ENCODE measurements at places on chromosomes 5 and 9.

DNA sequence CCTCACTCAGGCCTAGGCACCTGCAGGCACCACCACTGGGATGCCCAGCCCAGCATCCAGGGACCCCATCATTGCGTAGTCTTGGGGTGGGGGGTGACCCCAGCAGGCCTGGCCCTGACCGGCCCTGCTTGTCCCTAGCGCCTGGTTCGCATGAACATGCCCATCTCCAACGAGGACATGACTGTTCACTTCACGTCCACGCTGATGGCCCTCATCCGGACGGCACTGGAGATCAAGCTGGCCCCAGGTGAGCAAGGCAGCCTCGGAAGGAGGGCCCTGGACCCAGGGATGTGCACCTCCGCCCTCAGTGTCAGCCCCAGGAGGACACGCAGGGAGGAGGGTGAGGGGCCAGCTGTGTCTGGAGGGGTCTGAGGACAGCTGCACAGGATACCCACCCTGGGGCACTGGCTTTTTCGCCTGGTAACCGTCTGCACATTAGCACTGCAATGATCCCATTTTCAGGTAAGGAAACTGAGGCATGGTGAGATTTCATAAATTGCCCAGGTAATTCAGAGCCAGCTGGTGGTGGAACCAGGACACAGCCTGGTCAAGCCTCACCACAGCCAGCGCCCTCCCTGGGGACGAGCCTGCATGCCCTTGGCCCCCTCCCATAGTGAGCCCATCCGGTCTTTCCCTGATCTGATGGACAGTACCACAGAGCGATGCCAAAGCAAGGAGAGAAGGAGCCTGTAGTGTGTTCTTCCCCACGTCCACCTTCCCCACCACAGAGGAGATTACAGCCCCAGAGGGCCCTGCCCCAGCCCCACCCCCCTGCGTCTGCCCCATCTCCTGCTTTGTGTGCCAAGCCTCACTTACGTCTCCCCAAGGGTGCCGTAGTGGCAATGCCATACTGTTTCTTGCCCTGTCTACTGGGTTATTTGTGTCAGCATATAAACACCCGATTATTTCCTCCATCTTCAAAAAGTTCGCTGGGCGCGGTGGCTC, 228.3 kb downstream of the CACNA1B start:
- DNase-seq, result no peak

DNA sequence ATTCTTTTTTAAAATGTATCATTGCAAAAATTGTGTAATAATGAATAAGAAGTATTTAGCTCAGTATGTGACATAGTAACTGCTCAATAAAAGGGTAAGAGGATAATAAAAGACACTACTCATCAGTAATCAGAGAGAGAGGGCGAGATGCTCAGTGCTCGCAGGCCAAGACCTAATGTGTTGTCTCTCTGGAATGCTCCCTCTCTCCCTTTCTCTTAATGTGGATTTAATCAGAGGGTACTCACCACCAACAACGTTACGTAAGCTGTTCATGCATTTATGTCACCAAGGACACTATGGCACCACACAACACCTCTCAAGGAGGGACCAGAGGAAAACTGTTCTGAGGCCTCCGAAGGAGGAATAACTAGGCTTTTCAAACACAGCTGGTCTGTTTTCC, 42.5 kb downstream of the WHRN start:
- DNase-seq, result no peak

DNA sequence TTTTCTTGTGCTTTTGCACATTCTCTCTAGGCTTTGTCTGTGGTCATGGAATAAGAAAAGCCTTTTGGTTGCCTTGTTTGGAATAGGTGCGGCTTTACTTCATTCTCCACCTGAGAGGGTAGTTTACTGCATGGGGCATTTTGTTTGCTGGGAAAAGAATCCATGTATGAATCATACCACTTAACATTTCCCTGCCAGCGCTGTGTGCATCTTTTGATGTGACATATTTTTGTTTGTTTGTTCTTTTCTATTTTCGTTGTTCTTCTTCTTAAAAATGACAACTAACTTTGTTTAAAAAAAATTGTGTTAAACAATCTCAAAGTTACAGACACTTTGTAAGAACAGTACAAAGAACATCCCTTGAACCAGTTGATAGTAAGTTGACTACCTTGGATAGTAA, 113.2 kb downstream of the GCNT1 start:
- no peak for DNase-seq

- DNase-seq, result no peak
These were observed 9.9 kb downstream of the SEPTIN8 start for GRCh38 chr5:132767150-132767549.

DNA sequence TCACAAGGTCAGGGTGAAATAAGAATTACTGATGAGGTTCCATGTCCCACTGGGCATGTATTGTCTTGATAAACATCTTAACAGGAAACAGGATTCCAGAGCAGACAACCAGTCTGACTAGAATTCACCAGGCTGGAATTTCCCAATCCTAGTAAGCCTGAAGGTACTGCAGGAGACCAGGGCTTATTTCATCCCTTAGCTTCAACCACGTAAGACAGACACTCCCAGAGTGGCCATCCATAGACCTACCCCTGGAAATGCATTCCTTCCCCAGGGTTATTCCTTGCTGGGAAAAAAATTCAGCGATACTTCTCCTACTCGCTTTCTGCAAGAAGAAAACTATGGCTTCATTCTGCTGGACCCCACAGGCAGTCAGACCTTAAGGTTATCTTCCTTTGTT, 785.4 kb downstream of the NR2F1-AS1 start:
- no peak for DNase-seq

DNA sequence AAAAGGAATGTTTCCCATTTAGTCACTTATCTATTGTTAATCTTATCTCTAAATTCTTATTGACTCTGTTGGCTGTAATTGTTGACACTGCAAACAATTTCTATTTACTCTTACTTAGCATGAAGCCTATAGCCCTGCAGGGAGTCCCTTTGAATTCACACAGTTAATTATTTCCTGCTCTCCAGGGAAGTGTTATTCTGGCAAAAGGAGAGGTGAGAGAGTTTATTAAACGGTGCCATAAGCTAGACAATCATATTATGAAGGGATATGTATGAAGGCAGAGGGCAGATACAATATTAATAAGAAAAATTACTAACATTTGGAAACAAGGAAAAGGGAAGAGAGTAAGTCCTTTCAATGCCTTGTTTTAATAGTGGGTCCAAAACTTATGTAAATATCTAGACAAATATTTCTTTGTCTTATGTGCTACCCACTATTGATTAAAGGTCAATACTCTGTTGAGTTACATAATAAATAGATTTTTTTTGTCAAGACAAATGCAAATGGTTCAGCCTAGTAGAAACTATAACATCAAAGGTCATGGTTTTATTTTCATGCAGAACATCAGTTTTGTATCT, 107.1 kb downstream of the CDH18 start:
- no peak for DNase-seq

DNA sequence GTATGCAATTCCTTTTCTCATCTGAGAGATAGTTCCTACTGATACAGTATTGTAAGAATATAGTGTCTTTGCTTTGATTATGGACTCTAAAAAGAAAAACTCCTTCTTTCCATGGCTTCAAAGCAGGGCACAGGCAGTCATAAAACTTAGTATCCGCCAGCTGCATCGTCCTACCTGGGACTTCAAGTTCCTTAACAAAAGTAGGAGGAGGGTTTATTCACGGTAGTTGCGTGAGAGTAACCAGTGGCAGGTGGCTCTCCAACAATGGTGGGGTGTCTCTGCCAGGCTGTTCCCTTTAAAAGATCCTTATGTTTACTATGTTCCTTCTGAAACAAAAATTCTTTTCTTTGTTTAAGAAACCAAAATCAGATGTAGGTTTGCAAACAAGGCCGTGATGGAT, 173.5 kb upstream of the DMAC1 start:
- DNase-seq, result no peak

DNA sequence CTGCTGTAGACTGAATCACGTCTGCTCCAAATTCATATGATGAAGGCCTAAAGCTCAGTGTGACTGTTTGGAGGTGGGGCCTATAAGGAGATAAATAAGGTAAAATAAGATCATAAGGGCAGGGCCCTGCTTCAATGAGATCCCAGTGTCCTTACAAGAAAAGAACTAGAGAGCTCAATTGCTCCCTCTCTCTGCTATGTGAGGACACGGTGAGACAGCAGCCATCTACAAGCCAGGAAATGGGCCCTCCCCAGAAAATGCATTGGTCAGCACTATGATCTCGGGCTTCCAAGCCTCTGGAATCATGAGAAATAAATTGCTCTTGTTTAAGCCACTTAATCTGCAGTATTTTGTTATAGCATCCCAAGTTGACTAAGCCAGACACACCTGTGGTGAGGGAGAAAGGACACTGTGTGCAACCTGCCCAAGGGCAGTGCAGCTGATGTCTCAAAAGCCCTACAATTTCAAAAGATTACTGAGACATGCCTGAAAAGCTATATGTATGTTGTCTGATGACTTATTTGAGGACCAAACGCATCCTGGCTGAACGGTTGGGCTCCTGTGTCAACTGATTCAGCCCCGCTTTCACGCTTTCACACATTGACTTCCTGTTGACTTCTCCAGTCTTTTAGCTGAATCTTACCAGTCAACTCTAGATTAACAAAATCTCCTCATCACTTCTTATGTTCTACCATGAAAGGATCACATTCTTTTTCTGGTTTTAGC, 13.2 kb downstream of the GZMK start:
- DNase-seq, result no peak

DNA sequence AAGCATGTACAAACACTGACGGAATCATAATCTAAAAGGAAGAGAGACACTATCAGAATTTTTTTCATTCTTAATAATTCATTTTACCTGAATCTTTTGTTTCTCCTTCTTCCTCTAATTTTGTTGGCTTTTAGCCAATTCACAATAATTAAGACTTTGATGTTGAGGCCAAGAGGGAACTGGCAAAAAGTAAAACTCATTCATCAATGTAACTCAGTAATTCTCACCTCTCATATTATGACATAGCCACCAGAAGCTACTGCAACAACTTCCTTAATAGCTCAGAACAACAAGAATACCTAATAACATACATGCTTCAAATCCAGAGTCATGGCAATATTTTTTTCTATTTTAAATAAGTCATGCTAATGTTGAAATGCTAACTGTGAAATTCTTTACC, 64.5 kb downstream of the MCTP1 start:
- no peak for DNase-seq

GRCh38 chr5:59893429-59894227, at the start of gene PDE4D:
Gene PDE4D (minus strand): TSS chr5:59893726.
- DNase-seq, result peak; percentile 10

- no peak for DNase-seq
These were observed 10.1 kb downstream of the PLIN2 start for GRCh38 chr9:19117039-19117716.

DNA sequence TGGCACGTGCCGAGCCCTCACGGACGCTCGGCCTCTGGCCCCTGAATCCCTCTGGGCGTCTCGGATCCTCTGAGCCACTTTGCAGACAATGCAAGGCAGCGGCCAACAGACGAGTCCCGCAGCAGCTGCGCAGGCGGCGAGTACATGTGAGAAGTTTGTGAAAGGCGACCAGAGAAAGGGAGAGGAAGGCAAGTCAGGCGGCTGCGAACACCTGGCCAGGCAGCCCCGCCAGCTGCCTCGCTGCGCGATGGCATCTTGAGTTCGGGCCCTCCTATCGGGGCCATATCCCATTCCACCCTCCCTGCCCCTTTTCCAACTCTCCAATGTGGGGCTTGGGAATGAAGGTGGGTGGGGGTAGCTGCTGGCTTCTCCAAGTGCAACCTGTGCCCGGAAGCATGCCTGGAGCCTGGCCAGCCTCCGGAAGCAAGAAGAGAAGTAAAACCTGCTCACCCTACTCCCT, 4.5 kb upstream of the POU4F3 start:
- DNase-seq, result no peak

GRCh38 chr9:35518225-35518821, 28.4 kb downstream of the RUSC2 start:
- DNase-seq, result no peak

GRCh38 chr5:73944581-73944980, 318.6 kb downstream of the ARHGEF28 start:
- DNase-seq, result no peak

- DNase-seq, result no peak
These were observed 600.9 kb downstream of the CCDC171 start for GRCh38 chr9:16153741-16154140.

DNA sequence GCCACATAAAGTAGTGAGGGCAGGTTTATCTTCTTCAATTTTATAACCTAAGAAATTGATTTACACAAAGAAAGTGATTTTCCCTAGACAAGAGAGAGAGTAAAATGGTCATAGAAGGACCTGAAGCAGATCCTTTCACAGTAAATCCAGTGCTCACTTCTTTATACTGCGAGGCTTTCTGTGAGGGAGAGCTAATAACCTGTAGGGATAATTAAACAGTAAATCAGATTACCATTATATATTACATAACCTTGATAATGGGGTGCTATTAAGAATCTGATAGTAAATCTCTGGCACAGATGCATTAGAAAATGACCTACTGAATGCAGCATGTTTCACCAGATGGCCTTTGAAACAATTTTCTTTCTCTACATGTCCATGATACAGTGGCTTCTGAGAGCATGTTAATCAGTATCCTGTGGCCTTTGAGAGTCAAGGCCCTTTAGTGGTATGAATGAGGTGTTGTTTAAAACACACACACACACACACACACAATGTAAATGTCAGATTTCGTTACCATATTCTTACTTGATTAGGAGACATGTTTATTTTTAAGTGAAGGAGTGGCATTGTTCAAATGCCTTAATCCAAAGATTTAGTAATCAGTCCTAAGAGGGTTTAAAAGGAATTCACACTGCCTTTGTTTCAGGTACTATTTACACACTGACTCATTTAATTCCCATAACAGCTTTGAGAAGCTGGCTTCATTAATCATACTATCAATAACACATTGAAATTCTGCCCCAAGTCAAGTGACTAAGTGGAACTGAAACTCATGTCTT, 124.7 kb downstream of the ALDH1A1 start:
- DNase-seq, result no peak

GRCh38 chr9:133754688-133755227, 16.6 kb upstream of the SARDH start:
- no peak for DNase-seq

DNA sequence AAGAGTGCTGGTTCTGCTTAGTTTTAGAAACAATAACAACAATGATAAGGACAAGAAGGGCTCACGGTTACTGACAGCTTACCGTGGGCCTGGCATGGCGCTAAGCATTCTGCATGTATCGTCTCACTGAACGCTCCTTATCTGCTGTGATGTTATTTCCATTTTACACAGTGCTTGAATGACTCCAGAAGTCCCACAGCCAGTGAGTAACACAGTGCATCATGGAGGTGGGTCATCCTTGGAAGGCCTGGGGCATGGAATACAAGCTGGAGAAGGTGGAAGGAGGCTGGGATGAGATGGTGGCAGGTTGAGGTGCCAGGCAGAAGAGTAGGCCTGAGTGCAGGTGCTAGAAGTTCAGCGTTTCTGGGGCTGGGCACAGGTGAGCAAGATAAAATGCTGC, 36.5 kb upstream of the FAT2 start:
- no peak for DNase-seq

GRCh38 chr9:36445800-36446361, 45.8 kb upstream of the RNF38 start:
- DNase-seq, result no peak

- no peak for DNase-seq
These were observed 188.9 kb downstream of the HSD17B3 start for GRCh38 chr9:96113032-96113431.
